ENCODE measurements at places on chromosomes 7 and 10.

- DNase-seq: no peak
Observed at GRCh38 chr7:139813151-139813550, 15.9 kb upstream of the TBXAS1 start.

GRCh38 chr10:83605783-83606630 lies 533.3 kb upstream of the GHITM start:
- DNase-seq: no peak

- DNase-seq: no peak
Observed at GRCh38 chr10:100970076-100970913, 991 bp downstream of the SEMA4G start.

DNA sequence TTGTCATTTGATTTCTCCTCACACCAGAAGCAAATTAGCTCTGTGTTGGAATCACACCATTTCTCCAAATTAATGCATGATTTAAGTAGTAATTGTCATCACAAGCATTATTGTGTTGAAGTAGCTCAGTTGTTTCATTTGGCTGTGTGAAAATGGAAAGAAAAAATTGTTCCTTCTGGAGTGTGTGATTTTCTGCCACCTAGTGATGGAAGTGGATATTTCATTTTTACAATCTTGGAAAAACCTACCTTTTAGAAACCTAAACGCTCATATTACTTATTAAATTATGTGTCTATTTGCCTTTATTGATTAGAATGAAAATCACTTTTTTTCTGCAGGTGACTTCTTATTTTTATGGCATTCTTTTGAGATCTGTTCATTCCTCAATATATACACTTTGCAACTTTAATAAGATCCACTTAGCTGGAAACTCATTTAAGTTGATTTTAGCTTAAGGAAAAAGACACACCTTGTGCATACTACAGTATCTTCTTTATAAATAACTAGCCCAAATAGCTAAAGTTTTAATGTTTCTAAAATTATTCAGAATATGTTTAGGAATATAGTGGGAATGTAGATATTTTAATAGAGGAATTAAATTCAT lies 50.0 kb downstream of the SRI start:
- DNase-seq: no peak

- DNase-seq: peak; percentile 47
Observed at GRCh38 chr7:28922624-28923331, 35.4 kb downstream of the TRIL start.
